Activated T-helper 1 cell treated with Interleukin-2 at 50 U/mL for 16 hours (primary cell): ENCODE measurements at places on chromosomes 12 and 14.

DNA sequence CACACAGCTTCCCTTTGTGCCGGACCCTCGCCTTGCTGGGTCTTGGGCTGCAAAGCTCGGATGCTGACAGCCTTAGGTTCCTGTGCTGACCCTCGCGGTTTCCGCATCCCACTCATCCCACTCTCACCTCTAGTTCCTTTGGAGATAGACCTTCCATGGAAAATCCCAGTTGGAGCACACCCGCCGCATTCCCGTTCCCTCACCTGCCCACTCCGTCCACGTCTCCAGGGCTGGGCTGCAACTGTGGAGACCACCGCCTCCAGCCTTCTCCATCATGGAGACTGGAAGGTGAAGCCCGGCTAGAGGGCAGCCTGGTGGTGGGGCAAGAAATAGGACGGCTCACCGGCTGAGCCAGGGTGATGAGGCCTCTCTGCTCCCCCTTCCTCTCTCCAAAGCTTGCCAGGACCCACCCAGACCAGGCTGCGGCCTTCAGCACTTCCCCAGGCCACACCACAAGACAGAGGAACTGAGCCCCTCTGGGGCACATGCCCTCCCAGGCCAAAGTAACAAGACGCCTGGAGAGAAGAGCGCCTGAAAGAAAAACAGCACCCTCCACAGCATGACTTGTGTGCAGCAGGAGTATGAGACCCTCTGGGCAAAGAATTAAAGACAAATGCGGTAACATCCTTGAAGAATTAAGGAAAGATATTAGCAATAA, 15.0 kb downstream of the TMEM121 start:
- DNase-seq = no peak

DNA sequence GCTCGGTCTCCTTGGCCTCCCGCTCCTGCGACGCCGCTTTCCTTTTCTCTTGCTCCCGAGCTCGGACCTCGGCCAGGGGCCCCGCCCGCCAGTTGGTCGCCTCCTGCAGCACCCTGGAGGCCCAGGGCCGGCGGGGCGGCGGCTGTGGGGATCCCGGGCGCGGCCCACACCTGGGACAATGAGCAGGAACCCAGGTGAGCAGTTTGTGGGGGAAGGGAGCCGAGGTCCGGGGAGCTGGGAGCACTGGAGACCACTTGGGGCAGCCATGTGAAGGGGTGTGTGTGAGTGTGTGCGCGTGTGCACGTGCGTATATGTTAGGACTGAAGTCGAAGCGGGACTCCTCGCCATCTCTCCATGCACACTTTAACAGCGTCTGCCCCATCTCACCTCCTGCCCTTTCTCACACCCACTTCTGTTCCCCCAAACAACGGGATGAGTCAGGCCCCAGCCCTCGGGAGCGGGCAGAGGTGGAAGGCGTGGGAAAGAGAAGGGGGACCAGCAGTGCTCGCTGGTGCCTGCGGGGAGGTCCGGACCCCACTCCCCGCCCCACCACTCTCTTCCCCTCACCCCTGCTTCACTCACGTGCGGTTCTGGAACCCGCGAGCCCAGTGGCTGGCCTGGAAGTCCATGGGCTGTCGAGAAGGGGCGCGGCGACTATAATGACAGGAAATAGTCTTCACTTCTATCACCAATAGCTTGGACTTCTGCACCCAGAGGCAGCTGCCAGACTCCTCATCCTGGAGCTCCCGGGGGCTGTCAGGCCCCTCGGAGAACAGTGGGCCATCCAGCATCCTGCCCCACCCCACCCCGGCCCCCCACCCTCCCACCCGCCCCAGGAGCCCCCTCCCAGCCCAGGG, 450 bp downstream of the DDN start:
- DNase-seq = no peak

DNA sequence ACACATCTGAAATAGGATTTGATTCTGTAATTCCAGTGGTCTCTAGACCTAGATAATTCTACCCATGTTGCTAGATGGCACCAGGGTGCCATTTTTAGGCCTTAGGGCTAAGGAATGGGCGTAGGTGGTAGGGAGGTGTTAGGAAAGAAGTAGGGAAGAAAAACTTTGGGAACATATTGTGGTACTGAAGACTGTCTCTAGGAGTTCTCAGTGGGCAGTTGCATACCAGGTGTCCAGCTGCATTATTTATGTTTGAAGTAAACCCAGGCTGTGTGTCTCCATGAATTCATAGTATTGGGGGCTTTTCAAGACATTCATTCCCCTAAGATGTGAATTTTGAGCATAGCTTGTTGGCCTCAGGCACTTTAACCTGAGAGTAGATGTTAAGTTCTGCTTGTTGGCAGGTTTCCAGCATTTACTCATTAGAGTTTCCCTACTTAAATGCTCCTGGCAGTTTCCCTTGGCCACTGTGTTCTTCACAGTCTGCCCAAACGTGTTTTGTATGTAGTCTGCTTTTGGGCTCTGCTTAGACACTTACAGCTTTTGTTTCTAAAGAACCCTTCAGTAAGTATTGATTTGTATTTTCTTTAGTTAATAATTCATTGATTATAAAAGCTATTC, 31.5 kb upstream of the CCT2 start:
- no peak for DNase-seq

DNA sequence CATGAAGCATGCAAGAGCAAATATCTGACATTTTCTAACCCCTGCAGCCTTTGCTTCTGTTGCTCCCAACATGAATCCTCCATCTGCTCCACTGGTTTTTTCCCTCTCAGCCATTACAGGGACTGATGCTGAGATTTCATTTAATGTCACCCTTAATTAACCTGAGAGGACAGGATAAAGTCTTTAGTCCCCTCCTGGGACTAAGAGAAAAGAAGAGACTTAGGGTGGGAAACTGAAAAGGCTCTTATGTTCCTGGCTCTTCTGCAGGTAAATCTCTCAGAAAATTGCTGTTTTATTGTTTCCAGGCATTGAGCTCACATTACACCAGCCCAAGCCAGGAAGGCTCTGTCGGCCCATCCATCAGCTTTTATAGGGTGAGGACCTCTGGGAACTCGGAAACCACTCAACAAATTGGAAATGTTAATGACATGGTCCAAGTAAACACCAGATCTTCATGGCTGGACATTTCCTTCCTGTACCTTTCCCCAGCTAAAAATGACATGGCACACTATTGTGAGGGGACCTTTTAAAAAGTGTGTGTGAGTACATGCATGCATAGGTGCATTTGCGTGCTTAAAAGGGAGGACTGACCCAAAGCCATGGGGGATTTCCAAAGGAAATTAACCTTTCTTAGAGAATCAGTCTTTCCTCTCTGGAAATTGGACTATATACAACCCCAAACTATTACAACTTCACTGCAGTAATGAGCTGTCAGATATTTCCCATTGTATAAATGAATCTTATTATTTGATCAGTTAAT, 408.1 kb upstream of the TMTC1 start:
- no peak for DNase-seq

DNA sequence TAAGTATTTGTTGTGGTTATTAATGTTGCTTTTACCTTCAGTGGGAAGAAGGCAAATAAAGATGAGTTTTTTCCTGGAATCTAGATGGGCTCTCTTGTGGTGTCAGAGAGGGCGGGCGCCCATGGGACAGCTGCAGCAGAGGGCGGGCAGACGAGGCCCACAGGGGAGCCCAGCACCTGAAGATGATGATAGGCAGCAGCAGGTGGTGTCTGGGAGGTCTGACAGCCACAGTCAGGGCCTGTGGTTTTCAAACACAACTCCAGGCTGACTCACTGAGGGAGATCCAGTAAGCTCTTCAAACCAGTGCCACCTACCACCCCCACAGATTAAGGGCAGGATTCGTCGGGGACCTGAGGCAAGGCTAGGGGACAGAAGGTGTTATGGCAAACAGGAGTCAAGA, 42.8 kb downstream of the NKX2-1 start:
- no peak for DNase-seq
